ENCODE measurements at places on chromosomes 7 and 10. TPM values are rescaled to one million over a fixed set of nuclear protein-coding genes. Genes with fewer than 3 reads are reported as not detected.

The PRSS37 gene
- not detected for total RNA-seq

The PLAC9 gene
- 1.4 TPM for total RNA-seq

The LRRC4 gene
- 21.2 TPM for total RNA-seq

The LRMDA gene
- total RNA-seq: 5.8 TPM

The IQUB gene
- total RNA-seq: 8.5 TPM

The CPXM2 gene
- 4.8 TPM for total RNA-seq

The MYH16 gene
- not detected for total RNA-seq

The AFAP1L2 gene
- 18.7 TPM for total RNA-seq

The CYP3A7 gene
- not detected for total RNA-seq

The CYP2C19 gene
- not detected for total RNA-seq

The GRIFIN gene
- not detected for total RNA-seq

The SEMA3C gene
- total RNA-seq: 74.7 TPM

The FAM241B gene
- total RNA-seq: 33.4 TPM

The ADGRA1 gene
- 12.0 TPM for total RNA-seq

The EGR2 gene
- total RNA-seq: 1.2 TPM

The PNLIPRP1 gene
- not detected for total RNA-seq

The MBL2 gene
- not detected for total RNA-seq

The UCN3 gene
- not detected for total RNA-seq

The IL6 gene
- total RNA-seq: not detected

The RET gene
- total RNA-seq: 11.3 TPM

The OR2F1 gene
- total RNA-seq: not detected

The OR2A5 gene
- not detected for total RNA-seq

The PRF1 gene
- 1.2 TPM for total RNA-seq

The PTEN gene
- total RNA-seq: 249 TPM

The BLNK gene
- total RNA-seq: 0.23 TPM

The SYT15 gene
- total RNA-seq: 2.1 TPM

The NUTM2A gene
- total RNA-seq: 2.3 TPM

The PWWP2B gene
- total RNA-seq: 12.5 TPM

The DPP6 gene
- 85.1 TPM for total RNA-seq

The GDF10 gene
- total RNA-seq: 3.0 TPM

The IDI2 gene
- total RNA-seq: not detected

The HELLS gene
- 31.8 TPM for total RNA-seq

The WNT8B gene
- total RNA-seq: 0.69 TPM

The THSD7A gene
- 30.4 TPM for total RNA-seq

The SMC3 gene
- total RNA-seq: 54.9 TPM

The DUSP5 gene
- 3.7 TPM for total RNA-seq

The TRIM50 gene
- not detected for total RNA-seq

The CACNA2D1 gene
- total RNA-seq: 118 TPM

The MICALL2 gene
- 8.1 TPM for total RNA-seq

The ACSM6 gene
- total RNA-seq: not detected

The UPK3BL2 gene
- total RNA-seq: 2.8 TPM

The RTKN2 gene
- 10.6 TPM for total RNA-seq

The FAM131B gene
- 78.4 TPM for total RNA-seq

The RARRES2 gene
- 10.8 TPM for total RNA-seq

The HTR5A gene
- total RNA-seq: 2.5 TPM

The TMEM130 gene
- 22.6 TPM for total RNA-seq

The AKR1C8 gene
- total RNA-seq: not detected

The ZNF804B gene
- 8.3 TPM for total RNA-seq

The EBF3 gene
- 19.6 TPM for total RNA-seq

The TPST1 gene
- 92.3 TPM for total RNA-seq

The SFTPA1 gene
- total RNA-seq: not detected

The EVX1 gene
- total RNA-seq: not detected

The NME8 gene
- total RNA-seq: not detected

The MYPN gene
- not detected for total RNA-seq

The SNCG gene
- 29.1 TPM for total RNA-seq
